ENCODE measurements at places on chromosomes 1 and 21.
A peak's percentile ranks its signal among the peaks of the same experiment; 100 is the strongest.

DNA sequence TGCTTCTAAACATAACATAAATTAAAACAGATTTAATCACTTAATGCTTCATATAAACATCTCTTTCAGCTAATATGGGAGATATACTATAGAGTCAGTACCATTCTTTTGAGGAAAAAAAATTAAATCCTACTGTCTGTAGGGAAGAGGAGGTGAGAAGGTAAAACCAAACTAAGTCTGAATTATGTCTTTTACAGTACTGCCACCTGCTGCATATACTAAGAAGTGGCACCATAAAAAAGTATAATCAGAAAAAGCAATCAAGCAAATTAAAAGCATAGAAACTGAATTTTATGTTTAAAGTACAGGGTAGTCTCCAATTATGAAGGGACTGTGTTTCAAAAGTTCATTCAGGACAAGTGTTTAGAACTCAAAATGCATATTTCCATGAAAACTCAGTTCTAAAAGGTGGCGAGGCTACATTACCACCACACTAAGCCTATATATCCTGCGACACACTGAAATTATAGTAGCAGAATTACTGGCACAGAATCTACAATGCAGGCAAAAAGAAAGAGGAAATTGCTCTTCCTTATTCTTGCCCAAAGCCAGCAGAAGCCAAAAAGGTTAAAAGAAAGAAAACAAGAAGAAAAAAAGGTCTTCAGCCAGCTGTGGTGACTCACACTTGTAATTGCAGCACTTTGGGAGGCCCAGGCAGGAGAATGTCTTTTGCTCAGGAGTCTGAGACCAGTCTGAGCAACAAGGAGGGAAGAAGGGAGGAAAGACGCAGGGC lies 9.0 kb downstream of the NSL1 start:
- DNase-seq: no peak

- DNase-seq: no peak
Observed at GRCh38 chr1:156885314-156885713, 8.2 kb upstream of the PEAR1 start.

GRCh38 chr1:182357913-182358312 lies 33.7 kb downstream of the GLUL start:
- no peak for DNase-seq

GRCh38 chr1:214261206-214262123 lies 19.5 kb upstream of the SMYD2 start:
- peak; percentile 84 for DNase-seq

- no peak for DNase-seq
Observed at GRCh38 chr1:59798600-59798999, 16.1 kb upstream of the HOOK1 start.

DNA sequence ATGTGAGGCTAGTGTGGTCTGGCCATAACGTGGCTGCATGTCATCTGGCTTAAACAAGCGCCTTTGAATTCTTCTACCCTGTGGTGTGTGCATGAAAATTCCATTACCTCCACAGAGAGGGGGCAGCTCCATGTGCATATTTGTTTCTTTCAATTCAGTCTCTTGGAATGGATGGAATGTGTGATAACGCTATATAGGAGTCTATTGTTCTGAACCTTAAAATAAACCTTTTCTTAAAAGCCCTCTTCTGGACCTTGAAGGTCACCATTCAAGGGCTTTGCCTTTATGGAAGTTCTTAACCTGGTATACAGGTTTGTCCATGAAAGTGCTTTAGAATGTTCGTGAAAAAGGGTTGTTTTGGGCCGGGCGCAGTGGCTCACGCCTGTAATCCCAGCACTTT lies 118.2 kb upstream of the ADGRL2 start:
- no peak for DNase-seq

- DNase-seq: no peak
Observed at GRCh38 chr1:52139817-52140540, 1.9 kb upstream of the ZFYVE9 start.

DNA sequence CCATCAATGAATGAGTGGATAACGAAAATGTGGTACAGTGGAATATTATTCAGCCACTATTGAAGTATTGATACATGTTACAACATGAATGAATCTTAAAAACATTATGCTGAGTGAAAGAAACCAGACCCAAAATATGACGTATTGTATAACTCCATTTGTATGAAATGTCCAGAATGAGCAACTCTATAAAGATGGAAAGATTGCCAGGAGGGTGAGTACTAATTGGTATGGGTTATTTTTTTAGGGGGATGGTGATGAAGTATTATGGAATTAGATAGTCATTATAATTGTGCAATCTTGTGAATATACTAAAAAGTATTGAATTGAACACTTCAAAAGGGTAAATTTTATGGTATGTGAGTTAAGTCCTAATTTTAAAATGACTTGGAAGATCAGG lies 278.6 kb downstream of the SIPA1L2 start:
- DNase-seq: no peak

- DNase-seq: no peak
Observed at GRCh38 chr1:23896491-23896890, 16.7 kb downstream of the CNR2 start.

DNA sequence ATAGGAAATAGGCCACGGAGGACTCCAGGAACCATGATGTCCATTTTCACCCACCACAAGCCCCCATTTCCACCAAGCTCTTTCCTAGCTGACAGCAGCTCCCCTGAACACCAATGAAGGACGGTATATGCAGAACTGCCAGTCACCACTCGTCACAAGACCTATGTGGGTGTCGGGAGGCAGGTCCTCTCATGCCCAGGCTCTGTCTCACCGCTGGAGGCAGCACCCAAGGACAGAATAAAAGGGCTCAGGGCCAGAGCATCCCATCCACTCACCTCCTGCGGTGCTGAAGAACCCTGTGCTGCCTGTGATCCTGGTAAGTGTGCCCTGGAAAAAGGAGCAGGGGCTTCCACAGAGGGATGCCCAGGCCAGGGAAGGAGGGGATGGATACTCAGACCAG lies at the start of gene LCE1F:
LCE1F (plus strand) TSS at position 266 of the 400 bp plus-strand sequence. CDS start 1,232 bp downstream, outside the sequence.
- DNase-seq: no peak

GRCh38 chr1:220902916-220903315 lies 23.7 kb downstream of the HLX start:
- DNase-seq: no peak

DNA sequence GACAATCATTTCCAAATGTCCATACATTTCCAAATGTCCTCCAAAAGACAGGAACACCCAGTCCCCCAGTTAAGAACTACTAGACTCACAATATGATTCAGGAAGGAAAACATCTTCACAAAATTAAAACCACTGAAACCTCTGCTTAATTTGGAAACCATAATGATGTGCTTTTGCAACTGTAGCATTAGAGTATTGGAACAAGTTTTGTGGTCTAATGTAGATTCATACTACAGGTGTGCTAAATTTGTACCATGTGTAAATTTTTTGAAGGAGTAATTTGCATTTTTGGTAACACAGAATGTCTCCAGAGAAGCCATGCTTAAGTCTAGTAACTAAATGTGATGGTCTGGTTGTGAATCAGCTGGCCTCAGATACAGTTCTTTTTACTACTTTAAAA lies 129.6 kb downstream of the DPYD start:
- no peak for DNase-seq

DNA sequence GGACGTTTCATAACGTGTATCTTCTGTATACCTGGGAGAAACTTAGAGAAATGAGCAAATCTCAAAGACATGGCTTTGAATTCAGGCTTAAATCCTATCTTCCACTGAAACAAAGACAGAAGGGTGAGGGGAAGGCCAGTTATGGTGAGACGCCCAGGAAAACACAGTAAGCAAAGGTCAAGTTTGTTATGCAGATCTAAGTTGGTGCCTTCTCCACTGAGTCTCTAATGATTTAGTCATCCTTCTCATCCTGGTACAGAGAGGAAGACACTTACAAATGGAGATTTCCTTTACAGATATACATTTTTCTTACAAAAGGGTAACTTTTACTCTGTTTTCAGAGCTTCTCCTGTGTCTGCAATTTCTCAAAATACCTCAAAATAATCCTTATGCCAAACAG lies 64.4 kb downstream of the MAP3K7CL start:
- DNase-seq: no peak

- no peak for DNase-seq
Observed at GRCh38 chr1:171869097-171869496, 27.8 kb downstream of the DNM3 start.

GRCh38 chr21:43365611-43366426 lies 61.1 kb downstream of the SIK1 start:
- DNase-seq: no peak

GRCh38 chr1:44213222-44214112 lies at the start of gene DMAP1:
Gene DMAP1, plus strand, starts transcription at chr1:44213471. Its CDS starts 283 bp downstream, at chr1:44213754.
- DNase-seq: peak; percentile 86

- DNase-seq: no peak
Observed at GRCh38 chr1:232883992-232884661, 66.3 kb upstream of the NTPCR start.

- peak; percentile 98 for DNase-seq
Observed at GRCh38 chr1:15847100-15847892, at the start of gene SPEN. Gene SPEN, plus strand, starts transcription at chr1:15847707. Its CDS starts 361 bp downstream, at chr1:15848068.

DNA sequence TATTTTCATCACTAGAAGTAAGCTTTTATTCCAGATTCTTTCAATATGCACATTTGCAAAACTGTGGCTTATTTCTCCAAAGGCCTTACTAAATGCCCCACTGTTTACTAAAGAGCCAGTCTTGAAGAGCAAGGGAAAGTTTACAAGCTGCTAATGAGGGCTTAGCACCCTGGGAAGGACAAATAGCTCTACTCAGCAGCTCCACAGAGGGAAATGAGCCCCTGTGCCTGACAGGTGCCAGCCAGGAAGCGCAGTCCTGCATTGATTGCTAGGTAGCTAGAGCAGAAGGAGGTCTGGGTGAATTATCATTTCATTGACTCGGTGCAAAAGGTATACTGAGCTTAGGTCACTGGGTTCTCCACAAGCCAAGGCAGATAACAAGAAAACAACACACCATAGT lies 307.0 kb downstream of the SETD4 start:
- DNase-seq: no peak

GRCh38 chr1:232166942-232167341 lies 463.0 kb downstream of the SIPA1L2 start:
- DNase-seq: no peak

DNA sequence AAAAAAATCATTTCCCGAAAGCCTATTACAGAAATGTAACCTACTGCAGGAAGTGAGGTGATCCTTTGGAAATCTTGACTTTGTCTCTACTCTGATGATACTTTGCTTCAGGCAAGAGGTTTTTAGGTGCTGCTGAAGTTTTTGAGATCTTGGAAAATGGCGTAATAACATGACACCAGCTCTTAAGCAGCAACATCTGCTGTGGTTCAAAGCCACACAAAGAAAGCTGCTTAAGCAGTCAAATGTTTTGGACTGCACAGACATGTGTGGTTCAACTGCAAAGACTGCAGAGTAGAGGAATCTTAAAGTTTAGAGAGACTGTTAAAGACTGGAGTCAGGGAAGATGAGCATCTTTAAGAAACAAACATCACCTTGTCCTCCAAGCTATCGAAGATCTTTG lies 139.0 kb downstream of the RASAL2 start:
- no peak for DNase-seq

GRCh38 chr1:2819429-2819828 lies 17.9 kb upstream of the TTC34 start:
- no peak for DNase-seq

GRCh38 chr21:35111321-35111930 lies 62.3 kb upstream of the RUNX1 start:
- DNase-seq: no peak

DNA sequence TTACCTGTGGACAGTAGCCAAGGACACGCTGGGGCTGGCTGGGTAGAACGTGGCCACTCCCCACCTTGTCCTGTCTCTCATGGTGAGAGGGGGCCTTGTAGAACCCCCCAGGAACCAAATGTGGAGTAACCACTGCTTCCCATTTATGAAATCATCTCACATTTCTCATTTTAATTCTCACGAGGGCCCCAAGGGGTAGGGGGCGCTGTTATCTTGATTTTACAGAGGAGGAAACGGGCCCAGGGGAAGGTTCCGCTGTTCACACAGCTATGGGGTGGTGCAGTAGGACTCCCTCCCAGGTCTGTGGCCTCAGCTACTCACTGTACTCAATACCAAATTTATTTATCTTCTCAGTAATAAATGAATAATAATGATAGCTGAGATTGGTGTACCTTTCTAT lies 5.5 kb downstream of the SMPDL3B start:
- DNase-seq: peak; percentile 68

GRCh38 chr1:21121764-21122471 lies 54.8 kb downstream of the EIF4G3 start:
- no peak for DNase-seq

- DNase-seq: no peak
Observed at GRCh38 chr1:195562074-195562473, 1046.2 kb downstream of the KCNT2 start.

- DNase-seq: peak; percentile 62
Observed at GRCh38 chr1:54944610-54945392, 35.6 kb upstream of the TMEM61 start.

GRCh38 chr1:180842052-180842451 lies 70.6 kb upstream of the KIAA1614 start:
- no peak for DNase-seq

- DNase-seq: no peak
Observed at GRCh38 chr1:117623698-117624097, 17.9 kb downstream of the TENT5C start.

- no peak for DNase-seq
Observed at GRCh38 chr1:208178091-208178529, 66.1 kb downstream of the PLXNA2 start.

- no peak for DNase-seq
Observed at GRCh38 chr1:39391691-39392679, 99.5 kb upstream of the BMP8A start.

DNA sequence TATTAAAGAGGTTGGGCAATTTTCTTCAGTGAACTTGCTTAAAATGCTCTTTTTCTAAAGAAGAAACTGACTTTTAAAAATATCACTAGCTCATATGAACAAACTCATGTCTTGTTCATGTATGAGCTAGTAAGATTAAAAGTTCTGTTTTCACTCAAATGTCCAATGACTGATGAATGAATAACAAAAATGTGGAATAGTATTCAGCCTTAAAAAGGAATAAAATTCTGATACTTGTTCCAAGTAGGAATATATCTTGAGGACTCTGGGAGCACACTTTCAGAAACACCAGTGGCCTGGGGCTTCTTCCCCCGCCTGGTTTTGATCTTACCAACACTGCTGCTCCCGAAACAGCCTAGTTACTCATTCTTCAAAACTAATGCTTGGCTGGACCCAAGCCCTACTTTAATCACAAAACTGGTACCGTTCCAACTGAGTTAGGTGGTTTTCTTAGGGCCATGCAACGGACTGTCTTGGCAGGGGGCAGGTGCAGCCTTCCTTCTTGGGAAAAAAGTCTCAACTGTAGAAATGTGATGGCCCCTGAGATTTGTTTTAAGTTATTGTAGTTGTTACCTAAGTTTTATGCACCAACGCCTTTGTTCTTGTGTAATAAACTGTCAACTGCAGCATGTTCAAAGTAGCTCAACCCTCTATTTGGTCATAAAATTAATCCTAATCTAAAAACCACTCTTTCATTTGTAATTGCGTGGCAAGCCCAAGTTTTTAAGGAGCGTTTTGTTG lies 116.0 kb downstream of the ETS2 start:
- DNase-seq: no peak

- no peak for DNase-seq
Observed at GRCh38 chr1:4754816-4755215, 100.4 kb downstream of the AJAP1 start.

- DNase-seq: no peak
Observed at GRCh38 chr1:53473463-53473862, 14.3 kb downstream of the DMRTB1 start.

GRCh38 chr1:192488058-192488457 lies 87.5 kb upstream of the RGS1 start:
- DNase-seq: no peak

GRCh38 chr1:228058949-228059633 lies 23.4 kb upstream of the ARF1 start:
- no peak for DNase-seq
